Effector memory CD8-positive, alpha-beta T cell (primary cell): ENCODE measurements at places on chromosomes 16 and 17.

GRCh38 chr16:67406111-67406971 lies 9.9 kb downstream of the ZDHHC1 start:
- no peak for DNase-seq

DNA sequence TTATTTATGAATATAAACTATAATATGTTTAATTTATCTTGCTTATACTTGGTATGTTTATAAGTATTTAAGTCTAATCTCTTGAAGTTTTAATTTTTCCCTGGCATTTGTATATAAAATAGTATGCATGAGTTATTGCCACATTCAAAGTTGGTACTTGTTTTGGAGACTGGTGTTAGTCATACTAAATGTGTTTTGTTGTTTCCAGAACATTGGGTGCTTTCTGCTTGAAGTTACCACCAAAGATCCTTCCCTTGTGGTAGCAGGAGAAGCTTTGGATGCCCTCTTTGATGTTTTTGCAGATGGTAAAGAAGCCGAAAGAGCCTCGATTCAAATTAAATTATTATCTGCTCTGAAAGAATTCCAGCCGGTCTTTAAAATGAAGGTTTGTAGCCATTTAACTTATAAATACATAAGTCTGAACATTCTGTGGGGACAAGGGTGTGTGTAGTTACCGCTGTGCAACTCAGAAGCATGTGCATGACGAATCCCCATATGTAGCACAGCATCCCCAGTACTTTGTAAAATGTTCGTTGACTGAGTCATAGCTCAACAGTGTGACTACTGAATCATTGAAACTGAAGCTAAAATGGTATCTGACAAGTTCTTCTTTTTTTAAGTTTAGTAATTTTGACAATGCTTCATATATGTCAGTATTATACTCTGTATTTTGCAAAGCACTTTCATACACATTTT lies 36.4 kb downstream of the HEATR3 start:
- DNase-seq: no peak

DNA sequence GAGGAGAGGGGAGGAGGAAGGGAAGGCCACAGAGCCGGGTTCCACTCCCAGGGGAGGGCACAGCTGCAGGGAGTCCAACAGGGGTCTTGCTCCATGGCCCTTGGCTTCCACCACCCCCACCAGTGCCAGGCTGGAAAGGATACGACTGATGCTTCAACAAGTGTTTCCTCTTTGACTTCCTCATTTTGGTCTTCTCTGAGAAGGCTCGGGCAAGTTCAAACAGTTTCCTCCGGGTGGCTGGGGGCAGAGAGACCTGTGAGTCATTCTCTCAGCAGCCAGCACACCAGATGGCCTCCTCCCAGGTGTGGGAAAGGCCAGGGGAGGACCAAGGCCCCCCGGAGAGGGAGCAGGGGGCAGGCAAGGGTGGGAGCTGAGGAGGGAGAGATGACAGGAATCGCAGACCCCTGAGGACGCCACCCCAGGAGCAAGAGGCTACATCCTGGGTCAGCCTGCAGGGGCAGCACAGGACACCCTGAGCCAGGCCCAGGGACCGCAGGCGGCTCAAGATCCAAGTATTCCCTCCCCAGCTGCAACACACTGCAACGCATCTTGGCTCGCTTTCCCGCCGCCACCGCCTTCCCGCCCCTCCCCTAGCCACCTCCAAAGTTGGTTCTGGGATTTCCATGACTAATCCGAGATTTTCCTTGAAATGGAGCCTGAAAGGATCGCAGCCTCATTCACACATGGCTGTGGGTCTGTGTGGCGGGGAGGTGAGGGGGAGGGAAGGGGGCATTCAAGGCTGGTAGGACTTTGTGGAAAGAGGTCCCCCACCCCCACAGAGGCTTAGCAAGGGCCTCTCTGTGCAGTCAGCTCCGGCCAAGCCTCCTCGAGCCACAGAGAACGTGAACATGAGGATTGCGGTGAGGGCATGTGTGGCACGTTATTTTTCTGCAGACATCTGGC lies 18.4 kb upstream of the MRPS23 start:
- DNase-seq: no peak

DNA sequence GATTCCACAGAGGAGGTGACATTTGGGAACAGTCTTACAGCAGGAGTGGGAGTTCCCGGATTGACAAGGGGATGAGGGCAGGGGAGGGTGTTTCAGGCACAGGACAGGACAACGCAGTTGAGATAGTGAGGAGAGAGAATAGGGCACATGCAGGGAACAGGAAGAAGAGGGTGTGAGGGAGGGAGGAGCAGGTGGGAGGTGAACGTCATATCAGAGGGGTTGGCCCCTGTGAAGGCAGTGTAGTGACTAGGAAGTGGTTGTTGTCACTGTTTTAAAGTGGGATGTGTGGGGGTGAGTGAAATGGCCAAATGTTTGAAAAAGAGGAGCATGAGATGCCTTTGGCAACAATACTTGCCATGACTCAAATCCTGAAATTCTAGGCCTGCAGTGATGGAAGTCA lies 12.2 kb downstream of the PRKCB start:
- DNase-seq: peak; percentile 56

- DNase-seq: peak; percentile 27
These were observed 6.7 kb upstream of the TOB1 start for GRCh38 chr17:50872710-50873424.

- no peak for DNase-seq
These were observed 3.9 kb downstream of the TRPV2 start for GRCh38 chr17:16419074-16419928.

DNA sequence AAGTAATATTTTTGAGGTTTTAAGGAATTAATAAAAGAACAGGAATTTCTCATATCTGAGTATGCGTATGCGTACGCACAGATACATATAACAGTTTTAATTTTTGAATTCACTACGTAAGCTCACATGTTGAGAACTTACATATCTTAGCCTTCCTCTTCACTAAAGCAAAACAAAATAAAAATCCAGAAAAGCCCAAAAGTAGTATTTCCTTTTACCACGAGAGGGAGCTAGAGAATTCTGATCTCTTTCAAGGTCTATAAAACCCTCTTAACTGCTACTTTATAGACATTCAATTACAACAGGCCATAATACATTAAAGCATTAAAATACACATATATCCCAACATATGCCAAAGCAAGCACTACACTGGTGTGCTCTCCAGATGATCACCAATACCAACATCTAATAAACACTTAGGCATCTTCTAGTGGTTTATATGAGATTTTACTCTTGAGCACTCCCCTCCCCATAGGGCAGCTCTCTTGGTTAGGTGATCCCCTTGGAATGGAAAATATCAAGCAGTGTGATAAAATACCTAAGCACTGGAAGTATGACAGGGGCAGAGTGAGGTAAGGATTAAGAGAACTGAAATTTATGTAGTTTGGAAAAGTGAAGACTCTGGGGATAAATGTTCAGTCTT lies 94.0 kb downstream of the SKAP1 start:
- peak; percentile 6 for DNase-seq

DNA sequence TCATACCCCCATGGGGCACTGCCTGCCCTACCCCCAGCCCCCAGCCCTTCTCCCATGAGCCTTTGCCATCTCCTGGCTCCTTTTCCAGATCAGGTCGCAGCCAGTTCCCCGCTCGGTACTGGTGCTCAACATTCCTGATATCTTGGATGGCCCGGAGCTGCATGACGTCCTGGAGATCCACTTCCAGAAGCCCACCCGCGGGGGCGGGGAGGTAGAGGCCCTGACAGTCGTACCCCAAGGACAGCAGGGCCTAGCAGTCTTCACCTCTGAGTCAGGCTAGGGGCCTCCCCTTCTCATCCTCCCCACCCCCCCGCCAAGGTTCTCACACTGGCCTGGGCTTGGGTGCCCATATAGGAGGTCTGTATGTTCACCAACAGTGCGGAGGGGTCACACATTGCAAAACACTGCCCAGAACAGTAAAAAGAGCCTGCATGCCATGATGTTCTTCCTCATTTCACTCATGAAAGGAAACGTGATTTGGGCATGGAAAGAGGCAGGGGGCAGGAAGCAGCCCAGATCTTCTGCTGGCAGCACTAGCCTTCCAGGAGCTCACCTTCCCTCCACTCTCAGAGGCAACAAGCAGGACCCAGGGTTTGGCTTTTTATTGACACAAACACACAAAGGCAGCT lies 7.5 kb downstream of the IFI35 start:
- no peak for DNase-seq

DNA sequence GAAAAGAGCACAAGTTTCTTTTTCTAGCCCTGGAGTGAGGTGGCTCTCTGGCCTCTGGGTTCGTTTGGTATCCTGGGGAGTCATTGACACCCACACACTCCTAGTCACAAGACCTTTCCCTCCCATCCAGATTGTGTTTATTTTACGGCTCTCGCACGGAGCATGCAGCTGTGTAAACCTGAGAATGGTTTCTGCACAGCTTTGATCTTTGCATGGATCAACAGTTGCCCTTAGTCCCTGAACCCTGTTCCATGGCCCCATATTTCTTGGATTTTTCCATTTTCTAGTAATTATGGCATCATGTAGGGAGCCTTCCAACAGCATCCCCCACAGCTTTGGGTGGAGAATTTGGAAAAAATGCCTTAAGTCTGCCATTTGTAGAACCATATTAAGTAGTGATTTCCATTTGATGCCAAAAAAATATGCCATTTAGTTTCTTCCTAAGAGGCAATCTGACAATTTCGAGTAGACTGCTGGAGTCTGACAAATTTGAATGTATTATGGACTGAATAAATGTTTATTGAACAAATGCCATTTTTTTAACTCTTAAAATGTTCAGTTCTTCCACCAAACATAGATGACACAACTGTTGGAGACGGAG lies 197.7 kb downstream of the WWOX start:
- no peak for DNase-seq

- no peak for DNase-seq
These were observed 16.2 kb downstream of the GPRC5B start for GRCh38 chr16:19868421-19868820.

DNA sequence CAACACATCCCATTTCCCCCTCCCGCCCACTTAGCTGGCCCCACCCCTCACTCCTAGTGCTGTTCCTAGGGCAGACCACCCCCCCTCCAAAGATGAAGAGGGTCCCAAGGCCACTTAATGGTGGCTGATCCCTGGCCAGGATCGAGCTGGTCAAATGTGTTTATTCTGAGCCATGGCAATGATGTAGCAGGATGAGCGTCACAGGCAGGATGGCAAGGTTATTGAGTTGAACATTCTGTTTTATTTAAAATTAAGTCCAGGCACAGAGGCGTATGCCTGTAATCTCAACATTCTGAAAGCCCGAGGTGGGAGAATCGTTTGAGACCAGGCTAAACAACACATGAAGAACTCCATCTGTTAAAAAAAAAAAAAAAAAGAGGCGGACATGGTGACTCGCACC lies 12.2 kb downstream of the ZNF423 start:
- no peak for DNase-seq

DNA sequence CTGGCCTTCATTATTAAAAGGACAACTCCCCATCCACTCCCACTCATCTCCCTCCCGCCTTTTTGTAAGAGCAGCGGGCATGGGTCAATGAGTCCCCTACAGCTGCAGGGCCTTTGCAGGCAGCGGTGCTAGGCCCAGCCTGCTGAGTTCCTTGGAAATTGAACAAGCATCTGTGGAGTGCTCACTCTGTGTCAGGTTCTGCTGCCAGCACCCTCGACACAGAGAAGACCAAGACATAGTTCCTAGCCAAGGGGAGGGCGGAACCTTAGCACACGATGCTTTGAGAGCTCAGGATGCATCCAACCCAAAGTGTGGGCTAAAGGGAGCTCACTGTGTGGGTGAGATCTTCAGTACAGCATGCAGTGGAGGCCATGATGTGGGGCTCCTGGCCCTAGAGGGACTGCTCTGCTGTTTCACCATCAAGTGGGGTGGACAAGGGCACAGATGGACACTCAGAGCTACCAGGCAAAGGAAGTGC lies 27.6 kb downstream of the RMI2 start:
- DNase-seq: no peak

- no peak for DNase-seq
These were observed 46.8 kb downstream of the ZDHHC7 start for GRCh38 chr16:84964386-84965128.

DNA sequence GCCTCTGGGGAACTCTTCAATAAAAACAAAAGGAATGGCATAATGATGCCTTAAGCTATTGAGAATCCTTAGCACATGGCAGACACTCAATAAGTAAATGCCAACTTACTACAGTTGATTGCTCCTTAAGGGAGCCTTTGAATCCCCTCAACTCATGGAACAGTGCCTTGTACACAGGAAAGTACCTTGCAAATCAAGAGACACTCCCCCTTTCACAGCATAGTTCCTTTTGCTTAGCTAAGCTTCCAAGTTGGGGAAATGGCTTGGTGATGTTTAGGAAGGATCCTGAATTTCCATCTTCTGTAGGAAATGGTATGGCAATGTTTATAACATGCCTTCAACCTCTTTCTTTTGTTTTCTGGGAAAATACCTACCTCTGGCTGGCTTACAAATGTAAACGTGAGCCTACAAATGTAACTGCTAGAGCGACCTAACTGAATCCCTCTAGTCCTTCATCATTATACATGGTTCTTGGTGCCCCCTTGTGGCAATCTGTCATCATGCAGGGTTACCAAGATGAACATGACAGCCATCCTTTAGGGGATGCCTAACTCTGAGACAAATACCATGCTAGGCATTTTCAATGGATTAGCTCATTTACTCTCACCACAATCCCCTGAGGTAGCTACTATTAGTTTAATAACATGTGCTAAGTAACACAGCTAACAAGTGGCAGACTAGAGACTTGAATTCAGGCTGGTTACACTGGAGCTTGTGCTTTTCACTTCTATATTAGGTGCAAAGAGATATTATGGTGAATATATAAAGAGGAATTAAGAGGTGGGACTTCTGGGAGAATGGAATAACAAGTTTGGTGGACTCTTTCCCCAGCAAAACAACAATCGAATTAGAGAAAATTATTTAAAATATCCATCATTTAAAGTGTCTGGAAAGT lies 65.0 kb downstream of the MMD start:
- DNase-seq: peak; percentile 55

DNA sequence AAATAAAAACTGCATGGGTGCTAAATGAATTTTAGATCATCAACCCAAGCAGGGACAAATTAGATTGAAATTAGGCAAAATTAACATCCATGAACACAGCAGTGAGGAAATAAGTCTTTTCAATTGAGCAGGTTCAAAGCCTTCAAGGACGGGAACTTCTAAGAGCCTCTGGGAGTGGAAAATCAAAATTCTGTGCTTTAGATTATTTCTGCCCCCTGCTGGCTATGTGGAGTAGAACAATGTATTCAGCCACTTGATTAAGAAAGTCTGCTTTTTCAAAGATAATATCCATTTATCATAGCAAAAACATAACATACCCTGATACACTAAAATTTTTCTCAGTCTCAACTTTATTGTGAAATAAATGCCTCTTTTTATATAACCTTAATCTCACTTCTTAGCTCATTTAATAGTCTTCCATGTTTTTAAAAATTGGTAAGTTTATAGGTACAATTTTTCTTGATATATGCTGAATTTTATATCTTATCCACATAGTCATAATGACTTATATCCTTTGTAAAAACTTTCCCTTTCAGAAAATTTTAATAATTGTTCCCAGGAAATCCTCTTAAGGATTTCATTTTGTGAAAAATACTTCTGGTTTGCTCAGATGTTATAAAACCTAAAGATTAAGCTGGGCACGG lies 28.1 kb upstream of the NOL11 start:
- peak; percentile 52 for DNase-seq

GRCh38 chr17:68398691-68399637 lies 58.3 kb downstream of the WIPI1 start:
- peak; percentile 17 for DNase-seq

- DNase-seq: peak; percentile 6
These were observed 678 bp downstream of the CDR2L start for GRCh38 chr17:74987909-74988711.

- DNase-seq: no peak
These were observed 140.9 kb downstream of the PMP22 start for GRCh38 chr17:15124264-15124595.

- DNase-seq: peak; percentile 50
These were observed 55.4 kb downstream of the TNRC6C start for GRCh38 chr17:78013683-78014467.
